Cardiac fibroblast (primary cell): ENCODE measurements at places on chromosomes 1 and 21.

DNA sequence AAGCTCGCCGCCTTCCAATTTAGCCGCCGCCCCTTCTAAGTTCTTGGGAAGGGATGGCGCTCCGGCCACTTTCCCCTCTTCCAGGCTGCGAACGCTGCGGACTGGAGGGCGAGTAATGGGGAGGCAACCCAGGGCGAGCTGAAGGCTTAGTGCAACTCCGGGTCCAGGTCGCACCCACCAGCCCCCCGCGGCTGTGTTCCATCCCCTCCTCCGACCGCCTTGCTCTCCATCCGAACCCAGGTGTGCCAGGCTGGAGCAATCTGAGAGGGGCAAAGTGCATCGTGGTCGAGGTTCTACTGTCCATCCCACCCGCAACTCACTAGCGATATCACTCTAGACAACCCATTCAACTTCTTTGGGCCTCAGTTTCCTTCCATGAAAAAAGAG is 13.4 kb downstream of the PAX7 start:
- no peak for DNase-seq

- DNase-seq: no peak
Observed at GRCh38 chr1:22750685-22751051, 40.0 kb downstream of the EPHB2 start.

DNA sequence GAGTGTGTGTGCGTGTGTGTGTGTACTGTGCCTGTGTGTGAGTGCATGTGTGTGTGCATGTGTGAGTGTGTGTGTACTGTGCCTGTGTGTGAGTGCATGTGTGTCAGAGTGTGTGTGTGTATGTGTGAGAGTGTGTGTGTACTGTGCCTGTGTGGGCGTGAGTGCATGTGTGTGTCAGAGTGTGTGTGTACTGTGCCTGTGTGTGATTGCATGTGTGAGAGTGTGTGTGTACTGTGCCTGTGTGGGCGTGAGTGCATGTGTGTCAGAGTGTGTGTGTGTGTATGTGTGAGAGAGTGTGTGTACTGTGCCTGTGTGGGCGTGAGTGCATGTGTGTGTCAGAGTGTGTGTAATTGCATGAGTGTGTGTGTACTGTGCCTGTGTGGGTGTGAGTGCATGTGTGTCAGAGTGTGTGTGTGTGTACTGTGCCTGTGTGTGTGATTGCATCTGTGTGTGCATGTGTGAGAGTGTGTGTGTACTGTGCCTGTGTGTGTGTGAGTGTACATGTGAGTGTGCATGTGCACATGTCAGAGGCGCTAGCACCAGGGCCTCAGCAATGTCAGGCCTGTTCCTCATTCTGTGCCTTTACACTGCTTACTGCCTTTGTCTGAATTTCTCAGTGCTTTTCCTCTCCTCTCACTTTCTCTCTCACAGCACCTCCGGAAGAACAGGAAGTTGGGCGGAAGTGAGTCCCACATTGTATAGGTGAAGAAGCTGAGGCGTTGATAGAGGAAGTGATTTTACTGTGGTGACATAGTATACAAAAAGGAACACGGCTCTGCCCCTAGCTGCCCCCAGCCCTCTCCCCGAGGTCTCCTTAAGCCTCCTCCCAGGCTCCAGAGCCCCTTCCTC is 4.9 kb downstream of the SLC5A9 start:
- DNase-seq: no peak

DNA sequence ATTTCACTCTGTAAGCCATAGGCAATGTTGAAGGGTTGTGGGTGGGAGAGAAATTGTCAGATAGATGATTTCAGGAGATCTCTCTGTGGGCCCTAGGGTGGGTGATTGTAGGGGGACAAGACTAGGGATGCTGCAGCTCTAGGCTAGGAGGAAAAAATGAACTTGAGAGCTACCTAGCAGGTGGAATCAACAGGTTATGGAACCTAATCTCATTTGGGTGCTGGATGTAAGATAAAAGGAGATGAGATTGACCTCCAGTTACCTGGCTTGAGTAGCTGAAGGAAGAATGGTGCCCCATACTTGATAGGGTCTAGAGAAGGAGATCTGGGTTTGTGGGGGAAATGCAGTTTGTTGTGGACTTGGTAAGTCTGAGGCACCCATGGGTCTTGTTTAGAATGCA is 396.5 kb downstream of the RRAGC start:
- no peak for DNase-seq

- no peak for DNase-seq
Observed at GRCh38 chr1:109904105-109904817, 6.4 kb upstream of the CSF1 start.

DNA sequence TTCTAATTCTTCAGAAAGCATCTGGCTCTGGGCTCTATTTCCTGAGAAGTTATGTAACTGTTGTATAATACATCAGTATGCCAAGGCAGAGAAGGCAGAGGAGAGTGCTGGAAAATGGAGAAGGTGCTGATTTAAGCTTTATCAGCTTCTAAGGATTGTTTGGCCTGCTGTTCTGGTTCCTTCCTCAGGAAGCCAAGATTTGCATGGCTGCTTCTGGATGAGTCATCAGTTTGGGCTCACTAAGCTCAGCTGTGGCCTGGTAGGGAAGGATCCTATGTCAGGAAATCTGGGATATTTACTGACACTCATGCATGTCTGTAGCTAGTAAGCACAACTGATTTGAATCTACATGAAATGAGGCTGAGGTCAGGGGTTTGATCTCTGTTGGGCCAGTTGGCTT is 73.2 kb upstream of the ADGRL4 start:
- DNase-seq: peak; percentile 82

GRCh38 chr1:24724345-24725208 is 20.7 kb upstream of the CLIC4 start:
- DNase-seq: peak; percentile 91
